ENCODE measurements at places on chromosomes 6 and 20.

GRCh38 chr6:112480553-112480952 lies 133.4 kb downstream of the RFPL4B start:
- no peak for DNase-seq

DNA sequence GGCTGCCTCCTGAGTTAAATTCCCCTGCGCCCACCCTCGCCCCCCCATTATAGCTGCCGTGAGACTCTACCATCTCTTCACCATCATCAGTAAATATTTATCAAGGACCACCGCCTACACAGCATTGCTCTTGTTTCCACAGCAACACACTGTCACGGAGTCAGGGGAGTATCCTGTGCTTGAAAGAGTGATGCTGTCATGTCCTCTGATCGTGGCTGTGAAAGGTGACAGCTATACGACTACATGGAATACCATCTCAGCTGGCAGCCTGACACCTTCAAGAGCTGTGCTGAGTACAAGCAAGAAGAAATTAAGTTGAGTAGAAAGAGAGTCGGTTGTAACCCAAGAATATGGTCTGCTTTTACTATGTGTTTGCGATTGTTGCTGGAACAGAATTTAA lies 3.4 kb downstream of the PTPRT start:
- no peak for DNase-seq

- no peak for DNase-seq
These were observed 229.8 kb downstream of the SOX4 start for GRCh38 chr6:21823371-21823770.

DNA sequence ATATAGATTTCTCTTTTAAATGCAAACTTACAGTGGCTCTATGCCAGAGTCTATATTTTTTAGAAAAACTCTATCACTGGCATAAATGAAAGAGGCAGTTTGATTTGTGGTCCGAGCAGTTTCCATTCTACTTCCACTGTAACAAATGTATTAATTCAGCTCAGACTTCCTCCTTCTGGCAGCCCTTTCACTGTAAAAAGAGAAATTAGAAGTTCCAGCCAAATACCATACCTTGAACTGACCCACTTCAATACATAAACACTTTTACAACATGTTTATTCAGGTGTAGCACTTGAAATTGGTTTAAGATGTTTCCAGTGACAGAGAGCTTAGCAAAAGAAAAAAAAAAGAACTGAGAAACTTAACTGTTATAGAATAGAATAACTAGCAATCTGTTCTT lies 99.3 kb downstream of the BMP5 start:
- no peak for DNase-seq

DNA sequence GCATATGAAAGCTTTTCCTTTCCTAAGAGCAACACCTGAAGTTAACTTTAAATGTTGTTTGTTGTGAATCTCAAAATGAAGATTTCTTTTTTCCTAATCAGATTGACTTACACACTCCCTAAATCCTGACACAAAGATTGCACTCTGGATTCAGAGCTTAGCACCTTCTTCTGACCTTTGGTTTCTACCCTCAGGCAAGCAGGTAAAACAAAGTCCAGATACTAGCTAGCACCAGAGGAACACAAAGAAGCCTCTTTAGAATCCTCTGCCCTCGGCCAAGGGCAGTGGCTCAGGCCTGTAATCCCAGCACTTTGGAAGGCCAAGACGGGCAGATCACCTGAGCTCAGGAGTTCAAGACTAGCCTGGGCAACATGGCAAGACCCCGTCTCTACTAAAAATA lies 14.5 kb downstream of the SERAC1 start:
- no peak for DNase-seq

GRCh38 chr20:32231847-32232246 lies 24.2 kb downstream of the POFUT1 start:
- no peak for DNase-seq

DNA sequence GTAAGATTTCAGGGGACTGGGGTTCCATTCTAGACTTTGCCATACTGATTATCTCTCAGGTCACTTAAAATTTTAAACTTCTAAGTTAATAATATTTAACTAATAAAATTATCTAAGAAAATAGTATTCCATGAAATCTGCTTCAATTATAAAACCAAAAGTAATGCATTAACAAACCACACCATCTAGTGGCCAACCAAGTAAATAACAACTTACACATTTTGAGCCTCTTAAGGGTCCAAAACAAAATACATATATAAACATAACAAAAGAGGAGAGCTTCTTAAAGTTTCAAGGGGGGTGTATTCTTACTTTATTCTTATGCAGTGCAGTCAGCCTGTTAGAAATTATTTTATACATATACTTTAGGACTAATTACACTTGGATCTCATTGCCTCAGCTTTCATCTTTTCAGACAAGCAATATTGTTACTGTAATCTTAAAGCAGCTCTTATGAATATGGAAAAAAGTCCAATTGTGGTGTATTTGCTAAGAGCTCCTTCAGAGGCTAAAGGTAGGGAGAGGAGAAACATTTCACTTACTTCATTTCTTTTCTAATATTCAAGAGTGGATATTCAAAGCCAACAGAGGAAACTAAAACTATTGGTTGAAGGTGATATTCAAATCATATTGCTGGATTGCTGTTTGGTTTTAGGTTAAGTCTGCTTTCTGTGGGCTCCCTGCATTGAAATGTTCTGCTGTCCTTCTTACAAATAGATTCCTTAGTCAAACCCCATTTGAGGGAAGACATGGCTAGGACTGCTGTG lies 199.7 kb upstream of the SIM1 start:
- peak; percentile 8 for DNase-seq

- no peak for DNase-seq
These were observed 82.7 kb upstream of the FABP7 start for GRCh38 chr6:122696853-122697252.

DNA sequence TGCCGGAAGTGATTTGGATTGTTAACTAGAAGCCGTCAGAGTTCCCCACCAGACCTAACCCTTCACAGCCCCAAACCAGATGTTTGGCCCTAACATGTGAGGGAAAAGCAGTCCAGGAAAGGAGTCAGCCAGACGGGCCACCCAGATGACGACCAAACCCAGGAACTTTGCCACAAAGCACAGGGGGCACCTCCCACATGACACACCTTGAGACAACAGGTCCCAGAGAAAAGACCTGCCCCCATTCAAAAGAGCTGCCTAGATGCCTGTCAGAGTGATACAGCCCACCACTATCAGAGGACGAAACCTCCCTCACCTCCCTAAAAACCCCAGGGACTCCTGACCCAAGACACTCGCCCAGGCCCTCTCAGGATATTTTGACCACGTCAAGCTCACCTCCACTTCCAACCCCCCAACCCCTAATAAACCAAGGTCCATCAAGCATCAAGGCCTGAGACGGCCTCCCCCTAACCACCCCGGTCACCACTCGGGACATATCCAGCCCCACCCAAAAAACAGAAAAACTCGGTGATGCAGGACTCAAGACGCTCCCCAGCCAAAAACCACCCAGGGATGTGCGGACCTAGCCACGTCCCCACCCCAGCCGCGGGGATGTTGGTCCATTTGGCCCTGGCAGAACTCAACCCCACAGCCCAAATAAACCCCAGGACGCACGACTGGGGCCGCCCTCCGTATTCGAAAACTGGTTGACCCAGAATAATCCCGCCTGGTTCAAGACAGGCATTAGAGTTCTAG lies 662 bp downstream of the ZNF343 start:
- peak; percentile 7 for DNase-seq

GRCh38 chr6:33577718-33578117 lies 2.4 kb downstream of the BAK1 start:
- no peak for DNase-seq

GRCh38 chr20:23636182-23636907 lies 1.4 kb downstream of the CST3 start:
- DNase-seq, result no peak

GRCh38 chr6:4412488-4412887 lies 277.1 kb upstream of the ECI2 start:
- no peak for DNase-seq

DNA sequence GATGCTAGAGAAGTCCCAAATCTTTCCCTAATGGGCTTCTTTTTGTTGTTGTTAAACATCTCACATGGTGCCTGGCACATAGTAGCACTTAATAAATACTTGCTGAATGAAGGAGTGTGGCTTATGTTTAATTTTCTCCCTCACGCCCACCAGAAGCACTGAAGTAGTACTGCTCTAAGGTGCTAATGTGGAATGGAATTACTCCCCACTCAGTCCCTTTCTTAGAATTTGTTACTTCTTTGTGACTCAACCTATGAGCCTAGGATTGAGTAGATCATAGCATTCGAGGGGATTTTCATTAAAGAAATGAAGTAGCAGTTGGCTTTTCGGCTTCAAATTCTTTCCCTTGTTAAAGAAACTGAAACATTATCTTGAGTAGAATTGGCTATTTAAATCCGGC lies 192.8 kb downstream of the CLIC5 start:
- DNase-seq, result no peak

DNA sequence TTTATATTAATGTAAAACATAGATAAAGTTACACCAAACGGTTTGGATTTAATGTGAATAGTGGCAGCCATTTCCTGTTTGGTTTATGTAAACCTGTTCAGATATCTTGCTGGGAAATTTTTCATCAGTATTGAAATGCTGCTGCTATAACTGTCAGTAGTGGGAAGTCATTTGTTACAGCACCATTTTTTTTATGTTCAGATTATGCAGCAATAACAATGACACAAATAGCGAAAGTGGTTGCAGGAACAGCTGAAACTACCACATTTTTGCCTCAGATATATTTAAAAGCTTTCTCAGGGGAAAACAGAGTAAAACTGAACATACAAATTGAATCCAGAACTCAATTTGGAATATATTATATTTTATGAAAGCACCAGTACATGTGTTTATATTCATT lies 128.8 kb upstream of the SIM1 start:
- no peak for DNase-seq

GRCh38 chr6:32152769-32153563 lies 975 bp upstream of the PPT2 start:
- peak; percentile 69 for DNase-seq

- DNase-seq, result no peak
These were observed 163.6 kb upstream of the CST7 start for GRCh38 chr20:24785141-24786110.

GRCh38 chr6:140644017-140644416 lies 1269.6 kb upstream of the CITED2 start:
- DNase-seq, result no peak

DNA sequence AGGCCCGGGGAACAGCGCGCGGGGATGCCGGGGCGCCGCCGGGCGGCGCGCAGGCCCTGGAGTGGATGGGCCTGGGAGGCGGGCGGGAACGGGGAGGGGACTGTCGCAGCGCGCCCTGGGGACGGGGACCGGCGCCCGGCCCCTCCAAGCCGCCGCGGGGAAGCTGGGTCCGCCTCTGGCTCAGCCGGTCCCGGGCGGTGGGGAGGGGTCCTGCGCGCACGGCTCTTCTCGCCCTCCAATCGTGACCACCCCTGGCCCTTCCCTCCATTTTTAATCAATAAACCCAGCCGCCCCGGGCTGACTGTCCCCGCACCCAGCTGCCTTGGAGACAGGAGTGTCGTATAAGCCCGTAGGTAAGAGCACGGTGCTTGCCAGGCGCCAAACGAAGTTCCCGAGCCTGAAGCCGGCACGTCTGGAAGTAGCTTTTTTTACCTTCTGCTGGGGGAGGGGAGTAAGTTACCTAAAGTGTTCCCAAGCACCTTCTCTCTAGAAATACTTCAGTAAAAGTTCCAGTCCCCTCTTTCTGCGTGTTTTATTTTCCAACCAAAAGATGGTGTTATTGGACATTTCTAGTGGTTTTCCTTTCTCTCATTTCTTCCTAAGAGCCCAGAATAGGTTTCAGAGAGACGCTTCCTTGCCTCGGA lies 780 bp upstream of the TAF4 start:
- DNase-seq, result peak; percentile 73

GRCh38 chr6:105994118-105994590 lies 92.0 kb upstream of the PRDM1 start:
- DNase-seq, result no peak

DNA sequence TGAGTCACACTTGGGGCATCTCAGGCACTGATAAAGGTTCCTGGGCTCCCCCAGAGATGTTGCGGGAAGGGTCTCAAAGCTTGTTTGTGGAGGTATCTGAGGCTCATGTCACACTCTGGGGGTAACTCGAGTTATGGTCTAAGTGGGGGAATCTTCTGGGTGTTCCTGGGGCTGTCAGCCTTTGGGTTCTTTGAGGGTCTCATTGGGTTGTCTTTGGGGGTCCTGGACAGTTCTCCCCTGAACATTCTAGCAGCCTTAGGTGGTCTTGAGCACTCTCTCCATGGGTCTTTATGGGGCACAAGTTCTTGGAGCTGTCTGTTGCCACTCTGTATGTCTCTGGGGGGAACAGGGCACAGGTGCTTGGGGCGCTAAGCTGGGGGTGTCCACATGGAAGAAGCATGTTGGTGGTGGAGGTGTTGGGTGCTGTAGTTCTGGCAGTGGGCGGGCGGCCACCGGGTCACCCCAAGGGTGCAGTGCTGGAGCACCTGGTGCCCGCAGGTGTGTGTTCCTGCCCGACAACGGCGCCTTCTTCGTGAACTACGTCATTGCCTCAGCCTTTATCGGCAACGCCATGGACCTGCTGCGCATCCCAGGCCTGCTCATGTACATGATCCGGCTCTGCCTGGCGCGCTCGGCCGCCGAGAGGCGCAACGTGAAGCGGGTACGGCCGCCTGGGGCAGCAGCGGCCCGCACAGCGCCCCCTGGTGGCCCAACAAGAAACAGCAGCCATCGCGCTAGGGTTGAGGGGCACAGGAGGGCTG lies 7.1 kb upstream of the CAPN11 start:
- DNase-seq, result peak; percentile 88

DNA sequence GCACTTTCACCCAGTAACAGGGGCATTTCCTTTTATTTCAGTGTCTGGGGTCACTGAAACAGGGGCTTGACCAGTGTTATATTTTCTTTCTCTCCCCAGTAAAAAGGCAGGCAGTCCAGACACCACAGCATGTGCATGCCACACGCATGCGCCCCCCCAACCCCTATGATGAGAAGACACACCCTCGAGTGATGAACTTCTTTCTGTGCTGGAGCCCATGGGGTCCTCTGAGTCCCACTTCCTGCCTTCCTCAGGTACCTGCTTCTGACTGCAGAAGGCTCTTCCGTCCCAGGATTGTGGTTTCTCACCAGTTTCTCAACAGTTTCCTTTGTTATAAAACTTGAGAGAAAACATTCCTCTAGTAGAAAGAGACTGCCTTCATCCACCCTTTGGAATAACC lies 45.7 kb upstream of the TMEM181 start:
- no peak for DNase-seq

DNA sequence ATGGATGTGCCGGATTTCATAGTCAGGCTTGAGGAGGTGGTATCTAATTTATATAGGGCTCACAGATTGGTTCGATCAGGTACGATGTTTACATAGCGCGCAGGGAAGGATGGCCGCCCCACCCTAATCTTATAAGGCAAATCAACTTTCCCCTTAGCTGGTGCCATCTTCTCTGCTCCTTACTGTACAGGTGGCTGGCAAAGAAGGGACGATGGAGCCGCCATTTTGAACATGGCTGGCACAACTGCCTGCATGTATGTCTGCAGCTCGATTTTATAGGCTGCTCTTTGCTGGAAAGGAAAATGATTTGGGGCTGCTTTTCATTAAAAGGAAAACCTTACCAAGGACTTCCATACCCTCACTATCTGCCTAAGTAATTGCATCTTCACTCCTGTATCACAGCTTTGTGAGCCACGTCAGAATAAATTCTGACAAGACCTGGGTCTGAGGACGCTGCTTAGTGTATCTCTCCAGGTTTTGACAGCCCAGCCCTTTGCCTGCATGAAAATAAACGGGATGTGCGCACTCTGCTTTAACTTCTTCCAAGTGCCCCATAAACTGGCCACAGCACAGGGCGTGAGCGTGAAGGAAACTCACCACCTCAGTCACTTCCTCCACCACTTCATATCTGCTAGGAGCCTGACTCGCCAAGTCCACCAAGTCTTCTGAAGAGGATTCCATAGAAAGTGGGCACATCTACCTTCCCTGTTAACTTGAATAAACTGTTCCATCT lies 109.4 kb upstream of the ARMC2 start:
- DNase-seq, result no peak

GRCh38 chr6:67391955-67392354 lies 1243.1 kb upstream of the ADGRB3 start:
- DNase-seq, result no peak

Measured in BE2C (cell line).